HS-5 (cell line): ENCODE measurements at places on chromosomes 13 and 19.

DNA sequence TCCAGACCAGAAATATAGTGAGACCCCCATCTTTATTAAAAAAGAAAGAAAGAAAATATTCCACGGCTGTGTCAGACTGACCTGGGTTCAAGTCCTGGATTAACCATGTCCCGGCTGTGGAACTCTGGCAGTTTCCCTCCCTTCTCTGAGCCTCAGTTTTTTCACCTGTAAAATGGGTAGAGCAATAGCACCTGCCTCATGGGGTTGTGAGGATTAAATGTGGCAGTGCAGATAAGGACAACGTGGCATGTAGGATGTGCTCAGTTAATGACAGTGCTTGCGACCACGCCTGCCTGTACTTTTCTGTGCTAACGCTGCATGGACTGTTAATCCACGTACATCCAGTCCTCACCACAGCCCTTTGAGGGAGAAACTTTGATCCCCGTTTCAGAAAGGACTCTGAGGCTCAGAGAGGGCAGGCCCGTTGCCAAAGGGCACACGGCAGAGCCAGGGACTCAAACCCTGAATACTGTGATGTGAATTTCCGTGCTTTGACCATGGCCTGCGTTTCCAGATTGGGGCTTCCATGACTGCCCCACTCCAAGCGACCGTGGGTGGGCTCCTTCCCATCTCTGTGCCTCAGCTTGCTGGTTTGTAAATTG is 16.1 kb downstream of the SBK2 start:
- DNase-seq = no peak

- no peak for DNase-seq
Observed at GRCh38 chr19:7099597-7099921, 30.1 kb downstream of the ZNF557 start.

DNA sequence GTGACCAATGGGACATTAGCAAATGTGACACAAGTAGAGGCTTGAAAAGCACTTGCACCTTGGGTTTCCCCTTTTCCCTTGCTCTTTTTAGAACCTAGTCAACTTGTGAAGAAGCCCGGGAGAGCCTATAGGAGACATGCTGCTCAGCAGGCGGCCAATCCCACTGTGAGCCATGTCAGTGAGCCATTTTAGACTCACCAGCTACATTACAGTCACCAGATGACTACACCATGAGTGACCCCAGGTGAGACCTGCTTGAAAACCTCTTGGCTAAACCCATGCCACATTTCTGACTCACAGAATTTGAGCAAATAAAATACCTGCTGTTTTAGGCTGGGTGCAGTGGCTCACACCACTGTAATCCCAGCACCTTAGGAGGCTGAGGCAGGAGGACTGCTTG is 317.5 kb downstream of the KLF12 start:
- DNase-seq = no peak

- DNase-seq = peak; percentile 35
Observed at GRCh38 chr19:53772943-53773342, 51.2 kb downstream of the NLRP12 start.

GRCh38 chr19:1657746-1658145 is 5.3 kb upstream of the TCF3 start:
- DNase-seq = no peak

DNA sequence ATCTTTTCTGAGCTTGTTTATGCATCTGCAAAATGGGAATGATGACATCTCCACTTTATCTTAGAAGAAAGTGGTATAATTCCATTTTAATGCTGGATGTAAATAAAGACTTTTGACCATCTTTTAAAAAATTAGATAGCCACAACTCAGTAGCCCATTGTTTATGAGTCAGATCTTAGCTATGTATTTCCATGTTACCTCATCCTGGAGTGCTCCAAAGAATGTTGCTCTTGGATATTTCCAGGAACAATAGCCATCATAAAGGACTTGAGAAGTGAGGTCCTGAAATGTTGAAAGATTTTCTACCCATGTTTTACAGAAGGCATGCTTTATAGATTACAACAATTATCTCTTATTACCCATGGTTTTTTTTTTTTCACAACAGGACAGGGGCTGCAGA is 229.3 kb upstream of the EDNRB start:
- peak; percentile 60 for DNase-seq

DNA sequence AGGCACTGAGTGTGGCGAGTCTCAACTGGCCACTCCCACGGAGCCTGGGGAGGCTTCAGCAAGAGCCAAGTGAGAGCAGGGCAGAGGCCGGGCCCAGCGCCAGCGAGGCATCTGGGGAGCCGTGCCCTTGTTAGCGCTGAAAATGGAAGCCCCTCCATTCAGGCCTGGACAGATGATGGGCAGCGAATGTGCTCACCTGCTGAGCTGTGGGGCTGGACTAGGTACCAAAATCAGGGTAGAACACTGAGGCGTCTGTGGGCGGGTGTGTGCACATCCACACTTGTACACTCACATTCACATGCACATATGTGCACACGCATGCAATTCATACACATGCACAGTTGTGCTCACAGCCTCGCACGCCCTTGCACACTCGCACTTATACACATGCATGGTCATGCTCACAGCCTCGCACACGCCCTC is 20.7 kb downstream of the NAXD start:
- no peak for DNase-seq

DNA sequence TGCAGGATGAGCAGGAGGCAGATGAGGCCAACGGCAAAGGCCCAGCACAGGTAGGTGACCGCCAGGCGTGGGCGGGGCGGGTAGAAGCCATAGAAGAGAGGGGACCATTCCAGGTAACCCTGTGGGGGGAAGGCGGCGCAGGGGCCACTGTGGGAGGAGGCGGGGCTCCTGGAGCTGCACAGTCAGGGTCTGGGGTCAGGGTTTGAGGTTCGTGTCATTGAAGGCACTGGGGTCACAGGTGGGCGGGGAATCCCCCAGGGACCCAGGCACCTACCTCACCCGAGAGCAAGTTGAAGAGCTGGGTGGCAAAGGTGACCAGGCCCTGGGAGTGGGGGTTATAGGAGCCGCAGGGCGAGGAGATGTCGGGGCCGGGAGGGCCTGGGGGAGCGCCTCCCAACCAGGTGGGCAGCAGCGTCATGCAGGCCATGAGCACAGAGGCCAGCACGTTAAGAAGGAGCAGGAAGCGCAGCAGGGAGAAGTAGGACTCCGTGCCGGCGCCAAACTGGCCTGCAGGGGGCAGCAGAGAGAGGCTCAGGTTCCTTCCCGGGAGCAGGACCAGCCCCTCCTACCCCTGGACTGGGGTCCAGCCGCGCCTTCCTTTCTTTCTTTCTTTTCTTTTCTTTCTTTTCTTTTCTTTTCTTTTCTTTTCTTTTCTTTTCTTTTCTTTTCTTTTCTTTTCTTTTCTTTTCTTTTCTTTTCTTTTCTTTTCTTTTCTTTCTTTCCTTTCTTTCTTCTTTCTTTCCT is 4.6 kb downstream of the TMC4 start:
- peak; percentile 55 for DNase-seq

GRCh38 chr19:45047188-45047797 is 8.4 kb downstream of the CLASRP start:
- DNase-seq = no peak
